ENCODE measurements at places on chromosomes 11 and 22.

DNA sequence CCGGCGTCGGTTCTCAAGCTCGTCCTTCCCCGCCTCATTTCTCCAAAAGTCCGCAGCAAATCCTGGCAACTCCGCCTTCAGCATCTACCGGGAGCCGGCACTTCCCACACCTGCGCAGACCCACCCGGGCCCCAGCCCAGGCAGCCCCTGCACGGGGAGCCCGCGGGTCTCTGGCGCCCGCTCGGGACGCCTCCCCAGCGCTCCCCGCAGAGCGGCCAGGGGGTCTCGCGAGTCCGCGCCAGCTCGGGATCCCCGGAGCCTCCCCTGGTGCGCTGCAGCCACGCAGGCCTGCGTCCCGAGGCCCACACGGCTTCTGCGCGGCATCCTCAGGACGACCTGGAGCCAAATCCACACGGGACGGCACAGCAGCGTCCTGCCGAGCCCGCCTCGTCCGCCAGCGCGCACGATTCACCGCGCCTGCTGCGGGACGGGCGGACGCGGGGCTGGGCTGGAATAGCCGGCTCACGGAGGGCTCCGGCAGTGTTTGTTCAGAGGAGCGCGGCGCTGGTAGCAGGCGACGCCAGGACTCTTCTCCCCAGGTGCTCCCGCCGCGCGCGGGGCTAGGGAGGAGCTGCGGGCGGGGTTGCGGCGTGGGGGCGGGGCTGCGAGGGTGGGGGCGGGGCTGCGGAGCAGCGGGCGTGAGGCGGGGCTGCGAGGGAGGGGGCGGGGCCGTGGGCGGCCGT, 816 bp upstream of the PHRF1 start:
- DNase-seq: no peak

DNA sequence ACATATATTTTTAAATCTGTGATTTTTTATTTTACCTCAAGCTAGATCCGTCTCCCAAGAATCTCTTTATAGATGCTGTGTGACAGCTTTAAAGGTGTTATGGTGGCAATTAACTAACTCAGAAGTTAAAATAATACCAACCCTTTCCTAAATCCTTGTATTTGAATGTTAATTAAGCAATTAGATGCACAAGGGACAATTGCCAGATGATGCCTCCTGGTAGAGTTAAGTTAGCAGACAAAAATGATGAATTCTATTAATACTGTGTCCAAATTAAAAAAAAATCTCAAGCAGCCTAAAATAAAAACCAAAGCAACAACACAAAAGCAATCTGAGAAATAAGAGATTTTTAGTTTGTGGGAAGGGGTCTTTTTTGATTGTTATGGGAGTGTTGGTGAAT, 78.9 kb downstream of the FANCF start:
- DNase-seq: no peak

GRCh38 chr22:29917052-29917902, 34.3 kb downstream of the MTMR3 start:
- DNase-seq: no peak

- no peak for DNase-seq
Observed at GRCh38 chr11:34346551-34346950, 11.3 kb downstream of the ABTB2 start.

DNA sequence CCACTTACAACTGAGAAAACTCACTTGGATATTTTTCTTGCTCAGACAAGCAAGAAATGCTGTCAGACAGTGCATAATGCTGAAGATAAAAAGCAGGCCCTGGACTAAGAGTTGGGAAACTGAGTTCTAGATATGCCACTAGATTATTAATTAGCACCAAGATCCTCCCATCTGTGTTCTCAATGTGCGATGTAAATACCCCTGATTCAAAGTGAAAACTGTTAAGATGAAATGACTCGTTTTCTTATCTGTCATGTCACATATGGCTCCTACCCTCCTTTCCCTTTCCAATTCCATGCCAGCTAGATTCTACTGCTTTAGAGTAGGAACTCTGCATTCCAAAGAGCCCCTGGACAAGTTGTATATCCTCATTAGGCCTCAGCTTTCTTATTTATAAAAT, 88.9 kb upstream of the CLNS1A start:
- DNase-seq: no peak

DNA sequence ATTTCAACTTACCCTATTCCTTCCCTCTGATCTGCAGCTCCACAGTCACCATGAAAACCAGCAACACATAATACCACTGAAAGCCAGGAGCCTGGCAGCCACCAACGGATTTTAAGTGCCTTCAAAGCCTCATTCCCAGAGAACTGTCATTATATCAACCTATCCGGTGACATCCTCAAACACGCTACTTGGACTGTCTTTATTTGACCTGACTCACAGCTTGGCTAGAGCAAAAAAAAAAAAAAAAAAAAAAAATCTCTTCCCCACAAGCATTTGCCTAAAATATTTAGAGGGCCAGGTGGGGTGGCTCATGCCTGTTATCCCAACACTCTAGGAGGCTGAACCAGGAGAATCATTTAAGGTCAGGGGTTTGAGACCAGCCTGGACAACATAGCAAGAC, 32.4 kb upstream of the ARHGAP32 start:
- DNase-seq: no peak

GRCh38 chr11:26072614-26073153, 259.2 kb upstream of the ANO3 start:
- DNase-seq: no peak

DNA sequence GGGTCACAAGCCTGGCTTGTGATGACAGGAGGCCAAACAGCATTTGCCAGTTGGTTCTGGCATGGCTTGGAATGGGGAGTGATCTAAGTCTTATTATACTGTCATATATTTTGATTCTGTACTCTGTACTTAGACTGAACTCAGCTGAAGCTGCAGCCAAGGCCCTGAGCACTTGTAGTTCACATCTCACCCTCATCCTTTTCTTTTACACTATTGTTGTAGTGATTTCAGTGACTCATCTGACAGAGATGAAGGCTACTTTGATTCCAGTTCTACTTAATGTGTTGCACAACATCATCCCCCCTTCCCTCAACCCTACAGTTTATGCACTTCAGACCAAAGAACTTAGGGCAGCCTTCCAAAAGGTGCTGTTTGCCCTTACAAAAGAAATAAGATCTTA, 843 bp downstream of the OR56B1 start:
- no peak for DNase-seq

GRCh38 chr22:44670220-44670988, 31.6 kb upstream of the PRR5 start:
- no peak for DNase-seq

DNA sequence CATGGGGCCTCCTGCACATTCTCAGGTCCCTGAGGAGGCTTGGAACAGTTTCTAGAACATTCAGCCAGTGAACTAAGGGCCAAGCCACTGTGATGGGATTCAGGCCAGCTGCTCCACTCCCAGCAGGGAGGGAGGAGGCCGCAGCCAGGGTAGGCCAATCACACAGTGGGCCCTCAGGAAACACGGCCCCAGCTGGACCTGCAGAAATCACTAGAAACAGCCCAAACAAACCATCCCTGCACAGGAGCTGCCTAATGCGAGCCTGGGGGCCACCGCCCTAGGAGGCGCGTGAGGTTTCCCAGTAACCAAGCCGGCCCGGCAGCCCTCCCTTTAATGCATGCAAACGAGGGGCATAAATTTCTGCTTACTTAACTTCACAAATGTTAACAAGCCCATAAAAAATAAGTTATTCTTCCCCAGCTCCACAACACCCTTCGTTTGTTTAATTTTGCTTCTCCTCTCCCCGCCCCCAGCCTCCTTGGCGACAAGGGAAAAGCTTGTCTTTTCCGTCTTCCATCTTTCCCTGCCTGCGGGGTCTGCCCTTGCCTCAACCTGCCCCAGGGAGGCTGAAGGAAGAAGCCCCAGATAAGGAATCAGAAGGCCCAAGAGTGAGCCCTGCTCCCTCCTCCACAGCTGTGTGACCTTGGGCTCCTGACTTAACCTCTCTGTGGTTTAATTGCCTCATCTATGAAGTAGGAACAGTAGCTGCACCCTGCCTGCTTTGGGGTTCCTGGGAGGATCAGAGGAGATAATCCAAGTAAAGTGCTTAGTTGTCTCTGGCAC, 25.7 kb downstream of the ELFN2 start:
- DNase-seq: no peak

DNA sequence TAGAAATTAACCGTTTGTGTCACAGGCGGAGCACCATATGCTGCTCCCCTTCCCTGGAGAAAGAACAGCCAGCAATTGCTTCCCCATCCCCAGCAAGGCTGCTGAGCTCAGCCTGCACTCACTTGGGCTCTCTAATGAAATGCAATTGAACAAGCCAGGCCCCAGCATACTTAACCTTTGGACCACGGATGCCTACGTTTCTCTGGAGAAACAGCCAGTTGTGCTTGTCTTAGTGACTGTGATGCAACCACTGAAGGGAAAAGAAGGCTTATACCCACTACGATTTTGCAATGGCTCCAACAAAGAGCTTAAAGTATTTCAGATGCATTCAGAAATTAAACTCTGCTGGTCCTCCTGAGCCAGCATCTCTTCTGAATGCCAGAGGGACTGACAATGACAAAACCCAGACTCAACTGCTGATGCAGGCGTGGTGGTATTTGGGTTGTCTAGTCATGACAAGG, 51.3 kb upstream of the SESN3 start:
- no peak for DNase-seq
